ENCODE measurements at places on chromosomes 11 and 22.

- no peak for DNase-seq
These were observed 330 bp upstream of the POLD3 start for GRCh38 chr11:74592063-74592440.

DNA sequence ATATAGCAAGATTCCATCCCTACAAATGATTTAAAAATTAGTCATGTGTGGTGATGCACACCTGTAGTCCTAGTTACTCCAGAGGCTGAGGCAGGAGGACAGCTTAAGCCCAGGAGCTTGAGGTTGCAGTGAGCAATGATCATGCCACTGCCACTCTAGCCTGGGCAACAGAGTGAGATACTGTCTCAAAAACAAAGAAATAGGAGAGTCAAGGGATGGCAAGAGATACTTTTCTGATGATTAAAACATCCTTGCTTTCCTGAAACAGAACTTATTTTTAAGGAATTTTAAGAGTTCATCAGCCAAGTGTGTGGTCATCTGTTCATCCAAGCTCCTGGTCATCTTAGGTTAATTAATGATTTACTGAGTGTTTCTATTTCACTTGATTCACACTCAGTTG, 1252.0 kb downstream of the LRRC4C start:
- DNase-seq, result no peak

DNA sequence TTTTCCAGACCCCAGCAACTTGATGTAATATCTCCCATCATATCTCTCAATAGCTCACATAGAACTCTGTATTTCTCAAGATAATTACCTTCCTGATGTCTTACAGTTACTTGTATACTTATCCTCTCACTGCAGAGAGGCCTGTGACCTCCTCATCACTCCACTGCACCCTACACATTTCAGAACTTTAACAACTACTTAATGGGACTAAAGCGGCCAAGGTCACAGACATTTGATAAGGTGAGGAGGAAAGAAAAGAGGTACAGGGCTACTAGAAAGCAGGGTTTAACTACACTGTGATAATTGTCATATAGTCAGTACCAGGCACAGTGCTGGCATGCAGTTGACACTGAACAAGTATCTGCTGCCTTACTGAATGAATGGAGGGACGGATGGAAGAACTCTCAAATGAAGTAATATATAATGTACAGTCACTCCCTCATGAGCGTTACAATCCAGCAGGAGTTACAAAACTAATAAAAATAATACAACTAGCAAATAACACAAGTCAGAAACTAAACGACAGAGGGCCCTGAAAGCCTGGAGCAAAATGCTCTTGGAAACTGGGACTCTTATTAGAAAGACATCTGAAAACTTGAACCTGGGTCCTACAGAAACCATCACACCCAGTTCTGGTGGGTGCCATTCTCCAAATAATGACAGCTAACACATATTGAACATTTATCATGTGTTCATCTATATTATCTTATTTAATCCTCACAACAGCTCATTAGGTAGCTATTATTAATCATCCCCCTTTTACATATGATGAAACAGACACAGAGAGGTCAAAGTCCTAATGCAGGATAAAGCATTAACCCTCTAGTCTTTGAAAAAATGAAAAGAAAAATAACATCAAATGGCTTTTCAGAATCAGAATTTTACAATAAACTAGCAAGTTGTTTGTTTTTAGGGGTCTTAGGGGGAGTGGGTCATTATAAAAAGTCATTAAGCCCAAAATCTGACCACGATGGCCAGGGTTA, 14.3 kb downstream of the PI4KA start:
- DNase-seq, result no peak

DNA sequence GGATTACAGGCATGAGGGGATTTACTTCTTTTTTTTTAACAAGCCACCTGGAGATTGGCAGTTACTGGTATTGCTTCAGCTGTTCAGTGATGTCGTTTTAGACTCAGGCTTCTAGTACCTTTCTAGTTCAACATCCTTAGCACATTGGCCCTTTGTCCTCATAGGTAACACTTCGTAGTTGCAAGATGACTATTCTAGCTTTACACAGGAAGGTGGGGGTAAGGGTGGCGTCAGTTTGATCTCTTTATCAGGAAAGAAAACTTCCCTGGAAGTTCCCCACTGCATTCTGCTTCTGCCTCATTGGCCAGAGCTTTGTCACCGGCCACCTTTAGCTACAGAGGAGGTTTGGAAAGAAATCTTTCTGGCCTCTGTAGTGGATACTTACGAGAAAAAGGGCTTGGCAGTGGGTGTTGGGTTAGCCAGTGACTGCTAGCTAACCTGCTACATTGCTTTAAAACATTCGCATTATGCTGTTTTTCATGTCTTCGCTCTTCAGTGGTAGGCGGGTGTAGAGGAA, 40.7 kb downstream of the SFI1 start:
- no peak for DNase-seq

GRCh38 chr11:35740061-35740799, 77.7 kb downstream of the TRIM44 start:
- no peak for DNase-seq

- no peak for DNase-seq
These were observed 72.8 kb downstream of the FLI1 start for GRCh38 chr11:128766591-128767081.

Data from renal pelvis (tissue), 12 donors.